Epithelial cell of alveolus of lung (primary cell): ENCODE measurements at places on chromosomes 5 and 9. TPM values are rescaled to one million over a fixed set of nuclear protein-coding genes. Genes with fewer than 3 reads are reported as not detected.

Gene SPATA9
- not detected in 2 replicates for total RNA-seq

Gene SPINK14
- not detected in 2 replicates for total RNA-seq

Gene SOHLH1
- not detected in 2 replicates for total RNA-seq

Gene WDR31
- total RNA-seq = 0.91 and 1.4 TPM in 2 replicates

Gene CDC20B
- under 0.01 TPM in 1 of 2 replicates, not detected in the other for total RNA-seq

Gene DRD1
- not detected in 2 replicates for total RNA-seq

Gene MYOT
- not detected in 2 replicates for total RNA-seq

Gene AGXT2
- total RNA-seq = not detected in 2 replicates

Gene VDAC1
- total RNA-seq = 208 and 287 TPM in 2 replicates

Gene CSF1R
- total RNA-seq = under 0.01 TPM in 1 of 2 replicates, not detected in the other

Gene ITGA2
- total RNA-seq = 14.7 and 60.5 TPM in 2 replicates

Gene ALDH7A1
- 24.4 and 31.3 TPM in 2 replicates for total RNA-seq

Gene SHC3
- total RNA-seq = 3.5 and 6.5 TPM in 2 replicates

Gene KCNIP1
- not detected in 2 replicates for total RNA-seq
